HS-27A (cell line): ENCODE measurements at places on chromosomes 3 and 15.

DNA sequence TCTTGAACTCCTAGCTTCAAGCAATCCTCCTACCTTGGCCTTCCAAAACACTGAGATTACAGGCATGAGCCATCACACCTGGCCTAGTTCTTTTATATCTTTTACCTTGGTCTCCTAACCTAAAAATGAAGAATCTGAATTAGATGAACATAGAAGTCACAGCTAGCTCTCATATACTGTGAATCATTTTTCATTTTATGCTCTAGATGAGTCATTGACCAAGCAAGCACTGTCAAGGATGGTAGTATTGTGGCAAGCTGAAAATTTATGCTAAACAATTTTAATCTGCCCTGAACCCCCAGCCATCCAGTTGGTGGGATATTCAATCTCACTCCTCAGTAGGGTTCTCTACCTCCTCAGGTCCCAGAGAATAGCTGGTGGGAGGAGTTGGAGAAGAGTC is 48.3 kb upstream of the DNAJC13 start:
- no peak for DNase-seq

DNA sequence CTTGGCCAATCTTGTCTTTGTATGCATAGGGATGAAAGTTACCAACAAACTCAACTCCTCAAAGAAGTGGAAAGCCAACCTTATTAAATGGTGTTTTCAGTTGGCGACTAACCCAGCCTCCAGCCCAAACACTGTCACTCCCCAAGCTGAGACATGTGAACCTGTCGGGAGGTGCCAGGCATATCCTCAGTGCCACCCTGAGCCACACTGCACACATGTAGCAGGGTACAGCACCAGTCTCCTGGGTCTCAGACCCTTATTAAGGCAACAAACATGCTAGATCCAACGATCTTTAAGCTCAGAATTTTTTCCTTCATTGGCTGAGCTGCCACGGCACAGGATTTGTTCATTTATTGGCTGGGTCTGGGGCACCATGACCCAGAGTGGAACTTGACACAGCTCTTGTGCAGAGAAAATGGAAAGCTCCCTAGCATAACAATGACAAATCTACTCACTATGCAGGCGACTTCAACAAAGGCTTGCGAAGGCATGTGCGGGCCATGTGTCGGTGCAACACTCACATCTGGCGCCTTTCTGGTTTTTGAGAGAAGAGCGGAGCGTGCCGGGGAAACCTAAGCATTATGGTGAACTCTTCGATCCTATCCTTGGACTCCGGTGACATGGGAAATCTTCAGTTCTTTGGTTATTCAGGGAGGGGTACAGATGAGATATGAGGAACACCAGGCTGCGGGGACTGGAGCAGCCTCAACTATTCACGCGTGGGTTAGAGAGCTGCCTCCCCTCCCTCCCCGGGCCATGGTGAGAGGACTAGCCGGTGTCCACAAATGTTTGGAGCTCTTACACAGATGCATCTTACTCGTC is 190.1 kb downstream of the FAM43A start:
- DNase-seq: no peak

DNA sequence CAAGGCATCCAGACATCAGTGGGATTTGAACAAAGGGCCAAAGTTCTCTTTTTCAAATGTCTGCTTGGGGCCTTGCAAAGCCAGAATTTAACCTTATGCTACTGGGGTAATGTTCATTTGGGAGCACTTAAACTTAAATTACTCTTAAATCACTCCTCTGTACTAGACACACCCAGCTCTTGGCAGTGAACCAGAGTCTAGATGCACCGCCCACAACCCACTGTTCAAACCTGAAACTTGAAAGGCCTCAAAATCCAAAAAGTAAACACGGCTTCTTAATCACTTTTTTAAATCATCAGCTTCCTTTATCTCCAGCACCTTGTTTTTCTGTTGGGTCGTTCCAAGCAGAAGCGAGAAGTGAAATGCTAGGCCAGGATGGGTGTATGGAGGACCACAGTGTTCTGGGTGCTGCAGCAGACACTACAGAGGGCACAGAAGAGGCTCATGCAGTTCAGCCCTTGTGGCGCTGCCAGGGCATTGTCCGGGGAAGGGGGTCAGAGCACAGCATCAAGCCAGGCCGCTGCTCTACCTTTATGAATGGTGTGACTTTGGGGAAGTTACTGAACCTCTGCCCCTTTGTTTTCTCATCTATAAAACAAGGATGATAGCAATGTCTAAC is 28.8 kb downstream of the MECOM start:
- DNase-seq: no peak

GRCh38 chr15:49793943-49794342 is 173.1 kb downstream of the DTWD1 start:
- no peak for DNase-seq

- no peak for DNase-seq
Observed at GRCh38 chr15:38512901-38513300, 51.7 kb downstream of the RASGRP1 start.

GRCh38 chr3:78911394-78911793 is 856.4 kb downstream of the ROBO1 start:
- DNase-seq: no peak

DNA sequence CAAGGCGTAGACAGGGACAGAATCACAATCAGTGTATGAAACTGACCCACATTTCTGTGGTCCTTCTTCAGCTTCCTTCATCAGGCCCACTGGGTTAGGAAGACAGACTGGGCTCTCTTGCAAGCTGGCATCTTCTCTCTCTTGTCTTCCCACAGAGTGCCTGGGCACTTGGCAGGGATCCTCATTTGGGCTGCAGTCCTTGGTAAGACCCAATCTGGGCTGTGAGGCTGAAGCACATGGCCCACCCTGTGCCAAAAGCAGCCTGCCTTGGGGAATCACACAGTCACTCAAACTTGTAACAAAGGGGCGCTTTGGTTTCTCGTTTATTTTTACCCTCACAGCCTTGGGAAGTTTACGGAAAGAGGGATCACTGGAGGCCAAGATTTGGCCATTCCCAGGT is 8.2 kb upstream of the EPHB3 start:
- DNase-seq: no peak

DNA sequence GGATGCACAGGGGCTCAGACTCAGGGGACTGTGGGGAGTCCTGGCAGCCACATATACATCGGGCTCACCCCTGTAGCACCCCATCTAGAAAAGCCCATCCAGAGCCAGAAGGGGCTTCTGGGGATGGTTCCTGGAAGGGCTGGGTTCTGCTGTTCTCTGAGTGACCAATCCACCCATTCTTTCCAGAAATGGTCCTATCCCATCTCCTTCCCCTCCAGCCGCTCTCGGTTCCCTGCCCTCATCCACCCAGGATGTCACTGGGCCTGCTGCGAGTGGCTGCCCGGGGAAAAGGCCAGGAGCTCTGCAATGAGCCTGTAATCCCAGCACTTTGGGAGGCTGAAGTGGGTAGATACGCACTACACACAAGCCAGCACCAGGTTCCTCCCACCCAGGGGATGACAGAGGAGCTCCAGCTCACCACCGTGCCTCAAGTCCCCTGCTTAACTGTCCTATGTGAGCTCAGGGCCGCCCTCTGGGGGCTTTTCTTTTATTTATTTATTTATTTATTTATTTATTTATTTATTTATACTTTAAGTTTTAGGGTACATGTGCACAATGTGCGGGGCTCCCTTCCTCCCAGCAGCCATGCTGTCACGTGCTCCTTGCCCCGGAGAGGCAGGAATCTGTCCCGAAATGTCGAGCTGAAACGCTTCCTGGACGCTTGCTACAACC is 13.6 kb upstream of the CSK start:
- DNase-seq: no peak

DNA sequence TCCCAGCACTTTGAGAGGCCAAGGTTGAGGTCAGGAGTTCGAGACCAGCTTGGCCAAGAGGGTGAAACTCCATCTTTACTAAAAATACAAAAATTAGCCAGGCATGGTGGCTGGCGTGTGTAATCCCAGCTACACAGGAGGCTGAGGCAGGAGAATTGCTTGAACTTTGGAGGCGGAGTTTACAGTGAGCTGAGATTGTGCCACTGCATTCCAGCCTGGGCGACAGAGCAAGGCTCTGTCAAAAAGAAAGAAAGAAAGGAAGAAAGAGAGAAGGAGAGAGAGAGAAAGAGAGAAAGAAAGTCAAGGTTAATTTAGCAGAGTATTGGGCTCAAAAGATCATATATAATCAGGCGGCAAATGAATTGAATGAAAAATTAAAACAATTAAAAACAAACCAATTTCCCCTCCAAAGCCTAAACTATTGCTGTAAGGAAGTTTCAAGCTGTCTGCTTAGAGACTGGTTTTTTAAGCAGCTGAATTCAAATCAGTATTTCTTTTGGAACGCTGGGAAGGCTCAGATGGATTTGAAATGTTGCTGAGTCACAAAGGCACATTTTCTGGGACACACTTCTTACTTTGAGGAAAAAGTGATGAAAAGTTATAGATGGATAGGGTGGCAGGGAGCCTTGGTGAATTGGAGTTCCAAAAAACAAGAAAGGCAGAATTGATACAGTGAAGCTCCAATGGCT is 81.3 kb upstream of the BHLHE40 start:
- DNase-seq: no peak

DNA sequence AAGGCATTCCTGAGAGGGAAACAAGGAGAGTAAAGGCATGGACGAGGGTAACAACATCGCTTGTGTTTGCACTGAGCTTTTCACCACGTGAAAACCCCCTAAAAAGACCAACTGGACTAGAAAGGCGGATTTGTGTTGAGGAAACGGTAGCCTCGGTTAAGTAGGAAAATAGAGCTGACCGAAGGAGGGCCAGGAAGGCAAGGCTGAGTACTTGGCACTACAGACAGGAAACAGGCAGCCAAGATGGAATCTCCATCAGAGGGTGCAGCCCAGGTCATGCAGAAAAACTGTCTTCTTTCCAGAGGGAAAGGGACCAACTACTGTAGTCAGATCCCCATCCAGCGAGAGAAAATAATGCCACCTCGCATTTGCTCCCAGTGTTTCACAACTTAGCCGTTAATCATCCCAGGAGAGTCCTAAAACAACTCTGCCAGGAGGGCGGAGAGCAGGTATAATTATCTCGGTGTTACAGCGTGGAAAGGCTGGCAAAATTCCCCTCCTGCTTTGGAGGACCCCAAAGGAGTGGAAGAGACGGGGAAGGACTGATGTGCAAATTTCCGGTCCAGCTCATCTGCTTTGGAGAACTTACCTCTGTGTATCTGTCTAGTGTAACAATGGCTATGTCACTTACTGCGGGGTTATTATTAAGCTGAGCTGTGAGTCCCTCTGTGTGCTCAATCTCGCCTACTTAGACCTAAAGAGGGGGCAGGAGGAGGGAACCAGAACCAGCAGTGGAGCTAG is 77.2 kb downstream of the MYO1E start:
- no peak for DNase-seq

- no peak for DNase-seq
Observed at GRCh38 chr3:49121132-49121736, 611 bp upstream of the USP19 start.

GRCh38 chr3:70053293-70053692 is 53.8 kb downstream of the SAMMSON start:
- DNase-seq: no peak

GRCh38 chr15:73994912-73995622 is 551 bp downstream of the PML start:
- no peak for DNase-seq

GRCh38 chr3:77799278-77799677 is 759.4 kb downstream of the ROBO2 start:
- DNase-seq: no peak

GRCh38 chr3:123479891-123480290 is 31.0 kb upstream of the ADCY5 start:
- DNase-seq: no peak

- no peak for DNase-seq
Observed at GRCh38 chr3:107268469-107268868, 108.8 kb upstream of the CCDC54 start.

DNA sequence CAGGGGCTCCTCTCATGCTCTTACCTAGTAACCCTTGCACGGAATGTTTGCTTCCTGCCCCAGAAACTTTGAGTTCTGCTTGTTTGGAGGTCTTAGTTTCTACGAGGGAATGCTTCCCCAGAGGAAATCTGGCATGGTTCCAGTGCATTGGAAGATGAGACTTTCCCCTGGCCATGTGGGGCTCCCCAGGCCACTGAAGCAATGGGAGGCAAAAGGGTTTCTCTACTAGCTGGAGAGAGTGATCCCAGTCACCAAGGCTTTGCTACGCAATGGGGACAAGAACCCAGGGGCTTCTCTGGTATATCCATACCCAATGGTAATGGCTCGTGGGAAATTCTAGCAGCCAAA is 44.2 kb upstream of the RPL32 start:
- no peak for DNase-seq

- DNase-seq: peak; percentile 17
Observed at GRCh38 chr3:115615001-115615814, 8.1 kb upstream of the GAP43 start.

GRCh38 chr3:69934398-69934797 is 65.1 kb upstream of the SAMMSON start:
- DNase-seq: no peak

GRCh38 chr3:142563496-142563997 is 15.0 kb downstream of the ATR start:
- no peak for DNase-seq

GRCh38 chr3:142098964-142099363 is 50.4 kb downstream of the TFDP2 start:
- DNase-seq: no peak

- no peak for DNase-seq
Observed at GRCh38 chr3:37913522-37913921, 51.8 kb downstream of the CTDSPL start.

GRCh38 chr3:129195731-129196256 is 12.1 kb upstream of the CNBP start:
- DNase-seq: no peak

- DNase-seq: peak; percentile 69
Observed at GRCh38 chr3:142888099-142888480, 793 bp downstream of the PCOLCE2 start.

DNA sequence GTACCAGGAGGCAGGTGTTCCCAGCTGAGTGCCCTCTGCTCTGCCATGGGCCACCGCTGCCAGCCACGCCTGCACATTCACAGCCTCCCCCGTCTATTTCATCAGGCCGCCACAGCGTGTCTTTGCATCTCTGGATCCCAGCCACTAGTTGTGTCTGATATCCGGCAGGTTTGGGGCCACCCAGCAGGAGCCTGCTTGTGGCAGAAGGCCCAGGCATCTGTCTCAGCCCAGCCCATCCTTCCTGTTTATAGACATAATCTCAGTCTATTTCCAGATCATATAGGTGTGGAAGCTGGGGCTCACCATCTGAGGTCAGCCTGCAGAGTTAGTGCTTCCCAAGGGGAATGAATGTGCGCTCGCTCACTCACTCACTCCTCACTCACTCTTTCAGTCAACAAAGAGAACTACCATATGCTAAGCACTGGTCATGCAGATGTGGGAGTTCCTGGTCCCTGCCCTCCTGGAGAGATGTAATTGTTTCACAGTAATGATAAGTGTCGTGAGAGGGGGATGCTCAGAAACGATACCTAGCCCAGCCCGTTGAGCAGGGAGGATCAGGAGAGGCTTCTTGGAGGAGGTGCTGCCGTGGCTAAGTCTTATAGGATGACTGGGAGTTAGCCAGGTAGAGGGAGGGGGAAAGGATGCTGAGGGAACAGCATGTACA is 60.6 kb downstream of the FGD5 start:
- no peak for DNase-seq
